ENCODE measurements at places on chromosomes 5 and 9. TPM values are rescaled to one million over a fixed set of nuclear protein-coding genes. Genes with fewer than 3 reads are reported as not detected.

The IL31RA gene
- 0.92 TPM for total RNA-seq

The LAMC3 gene
- total RNA-seq = 0.07 TPM

The LHX6 gene
- not detected for total RNA-seq

The PCDHB12 gene
- not detected for total RNA-seq

DNA sequence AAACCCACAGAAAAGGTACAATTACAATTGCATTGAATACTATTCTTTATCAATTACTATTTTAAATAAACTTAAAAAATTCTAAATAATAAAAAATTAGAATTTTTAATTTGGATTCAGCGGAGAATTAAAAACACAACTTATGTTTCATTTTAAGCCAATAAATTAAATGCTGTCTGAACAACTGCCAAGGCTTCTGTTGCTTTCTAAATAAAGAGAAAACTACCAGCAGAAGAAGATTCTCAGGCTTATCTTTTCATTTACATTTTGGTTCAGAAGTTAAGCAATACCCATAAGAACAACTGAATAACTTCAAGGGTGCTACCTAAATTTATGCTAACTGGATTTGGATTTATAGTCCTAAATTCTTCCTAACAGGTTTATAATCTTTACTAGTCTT, 150.0 kb upstream of the FTMT start:
- no peak for DNase-seq

- no peak for DNase-seq
These were observed 347.8 kb downstream of the TRIM32 start for GRCh38 chr9:117034866-117035265.

GRCh38 chr5:102959055-102959454, 160.9 kb downstream of the GIN1 start:
- no peak for DNase-seq

GRCh38 chr9:97604901-97605645, 28.1 kb downstream of the TSTD2 start:
- DNase-seq = no peak

DNA sequence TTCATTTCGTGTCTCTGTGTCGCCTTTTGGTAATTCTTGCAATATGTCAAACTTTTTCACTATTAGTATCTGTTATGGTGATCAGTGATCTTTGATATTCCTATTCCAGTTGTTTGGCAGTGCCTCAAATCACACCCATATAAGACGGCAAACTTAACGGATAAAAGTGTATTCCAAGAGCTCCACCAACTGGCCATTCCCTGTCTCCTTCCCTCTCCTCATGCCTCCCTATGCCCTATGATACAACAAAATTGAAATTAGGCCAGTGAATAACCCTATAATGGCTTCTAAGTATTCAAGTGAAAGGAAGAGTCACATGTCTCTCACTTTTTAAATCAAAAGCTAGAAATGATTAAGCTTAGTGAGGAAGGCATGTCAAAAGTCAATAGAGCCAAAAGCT, 74.8 kb downstream of the CDK5RAP2 start:
- DNase-seq = no peak

- no peak for DNase-seq
These were observed 123.6 kb downstream of the ELAVL2 start for GRCh38 chr9:23702311-23702922.

DNA sequence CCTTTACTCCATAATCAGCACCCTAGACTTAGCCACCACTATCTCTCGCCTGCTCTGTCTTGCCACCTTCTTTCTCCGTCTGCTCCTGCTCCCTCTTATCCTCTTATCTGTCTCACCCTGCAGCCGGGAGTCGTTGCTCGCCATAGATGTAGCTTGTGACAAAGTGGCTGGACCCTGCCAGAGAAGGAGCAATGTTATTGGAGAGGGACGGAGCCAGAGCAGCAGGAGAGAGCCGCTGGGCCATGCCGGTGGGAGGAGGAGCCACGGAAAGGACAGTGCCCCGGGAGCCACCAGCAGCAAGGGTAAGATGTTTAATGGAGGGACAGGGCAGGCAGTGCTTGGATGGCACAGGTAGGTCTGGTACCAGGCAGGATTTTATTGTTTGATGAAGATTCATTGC, 137.3 kb downstream of the SEC61B start:
- DNase-seq = no peak

Measured in activated CD4-positive, alpha-beta T cell treated with anti-CD3 and anti-CD28 coated beads, Interleukin-2, amount 10 ng/mL, durations not matched to agents 24 days and 14 days (primary cell).